Colonic mucosa (tissue), 4 donors: ENCODE measurements at places on chromosomes 1 and 21. TPM values are rescaled to one million over a fixed set of nuclear protein-coding genes. Genes with fewer than 3 reads are reported as not detected.

DNA sequence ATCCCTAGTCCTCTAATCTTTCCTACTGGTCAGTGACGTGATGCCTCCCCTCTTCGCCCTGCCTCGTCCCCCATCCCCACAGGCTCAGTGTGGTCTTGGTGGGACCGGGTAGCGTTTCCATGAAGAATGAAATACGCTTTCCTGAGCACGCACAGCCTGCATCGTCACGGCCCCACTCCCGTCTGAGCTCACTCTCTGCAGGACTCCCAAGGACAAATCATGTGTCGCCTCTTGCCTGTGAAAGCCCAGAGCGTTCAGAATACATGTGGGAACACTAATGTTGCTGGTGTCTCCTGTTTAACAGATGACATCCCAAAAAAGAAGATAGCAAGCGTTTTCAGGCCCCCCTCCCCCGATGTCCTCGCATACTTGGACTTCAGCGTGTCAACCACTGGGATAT, 49.2 kb downstream of the S100B start:
- DNase-seq: no peak

GRCh38 chr1:2054560-2054959, 4.3 kb downstream of the PRKCZ start:
- DNase-seq: no peak

GRCh38 chr1:8666389-8667167, 150.9 kb downstream of the RERE start:
- no peak for DNase-seq

- no peak for DNase-seq
Measured at GRCh38 chr1:217018648-217019047, 295.4 kb upstream of the ESRRG start.

DNA sequence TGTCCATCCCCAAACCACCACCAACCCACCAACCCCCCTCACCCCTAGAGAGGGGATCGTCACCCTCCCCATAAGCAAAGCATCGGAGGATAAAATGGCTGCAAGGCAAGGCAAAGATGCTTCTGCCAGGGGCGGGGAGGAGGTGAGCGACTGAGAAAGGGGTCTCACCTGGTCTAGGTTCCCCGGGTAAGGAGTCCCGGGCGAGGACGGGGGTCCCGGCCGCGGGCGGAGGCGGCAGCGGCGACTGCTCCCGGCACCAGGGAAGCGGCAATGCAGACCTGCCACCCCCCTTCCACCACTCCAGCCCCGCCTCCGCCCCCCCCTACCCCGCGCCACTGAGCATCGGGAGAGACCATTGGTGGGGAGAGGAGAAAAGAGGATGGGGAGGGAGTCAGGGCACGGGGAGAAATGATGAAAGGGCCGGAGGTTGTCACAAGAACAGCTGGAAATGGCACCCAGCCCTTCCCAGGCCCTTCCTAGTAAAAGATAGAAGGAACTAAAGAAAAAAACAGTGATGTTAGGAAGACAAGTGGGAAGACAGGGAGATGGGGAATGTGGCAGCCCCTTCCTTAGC, at the start of gene SV2A:
TSS of gene SV2A (minus strand) at position 274 of the 574 bp plus-strand sequence. CDS start 4,004 bp downstream, outside the sequence.
- no peak for DNase-seq

- no peak for DNase-seq
Measured at GRCh38 chr1:115317101-115318012, 20.7 kb downstream of the NGF start.

- no peak for DNase-seq
Measured at GRCh38 chr1:1666526-1666925, 7.7 kb upstream of the CDK11B start.

DNA sequence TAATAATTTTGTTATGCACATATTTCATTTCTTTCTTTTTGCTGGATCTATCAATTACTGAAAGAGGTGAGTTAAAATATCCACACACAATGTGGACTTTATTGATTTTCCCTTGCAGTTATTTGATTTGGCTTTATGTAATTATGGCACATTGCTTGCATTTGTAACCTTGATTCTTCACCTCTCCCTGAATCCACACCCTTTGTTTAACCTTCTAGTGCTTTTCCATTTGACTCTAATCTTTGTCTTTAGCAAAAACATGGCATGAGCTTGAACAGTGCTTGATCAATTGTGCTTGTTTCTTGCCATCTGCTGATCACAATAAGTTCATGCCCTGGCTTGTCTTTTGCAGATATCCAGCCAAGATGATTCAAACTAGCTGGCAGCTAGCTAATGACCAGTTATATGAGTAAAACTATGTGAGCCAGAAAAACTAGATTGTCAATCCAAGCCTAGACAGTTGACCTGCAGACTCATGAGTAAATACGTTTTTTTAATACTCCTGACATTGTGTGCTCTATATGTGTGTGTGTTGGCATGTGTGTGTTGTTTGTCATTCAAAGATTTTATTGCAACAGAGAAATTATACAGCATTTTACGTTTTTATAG, 899.2 kb downstream of the NCAM2 start:
- DNase-seq: no peak

- no peak for DNase-seq
Measured at GRCh38 chr1:3378411-3379208, 75.9 kb upstream of the ARHGEF16 start.

DNA sequence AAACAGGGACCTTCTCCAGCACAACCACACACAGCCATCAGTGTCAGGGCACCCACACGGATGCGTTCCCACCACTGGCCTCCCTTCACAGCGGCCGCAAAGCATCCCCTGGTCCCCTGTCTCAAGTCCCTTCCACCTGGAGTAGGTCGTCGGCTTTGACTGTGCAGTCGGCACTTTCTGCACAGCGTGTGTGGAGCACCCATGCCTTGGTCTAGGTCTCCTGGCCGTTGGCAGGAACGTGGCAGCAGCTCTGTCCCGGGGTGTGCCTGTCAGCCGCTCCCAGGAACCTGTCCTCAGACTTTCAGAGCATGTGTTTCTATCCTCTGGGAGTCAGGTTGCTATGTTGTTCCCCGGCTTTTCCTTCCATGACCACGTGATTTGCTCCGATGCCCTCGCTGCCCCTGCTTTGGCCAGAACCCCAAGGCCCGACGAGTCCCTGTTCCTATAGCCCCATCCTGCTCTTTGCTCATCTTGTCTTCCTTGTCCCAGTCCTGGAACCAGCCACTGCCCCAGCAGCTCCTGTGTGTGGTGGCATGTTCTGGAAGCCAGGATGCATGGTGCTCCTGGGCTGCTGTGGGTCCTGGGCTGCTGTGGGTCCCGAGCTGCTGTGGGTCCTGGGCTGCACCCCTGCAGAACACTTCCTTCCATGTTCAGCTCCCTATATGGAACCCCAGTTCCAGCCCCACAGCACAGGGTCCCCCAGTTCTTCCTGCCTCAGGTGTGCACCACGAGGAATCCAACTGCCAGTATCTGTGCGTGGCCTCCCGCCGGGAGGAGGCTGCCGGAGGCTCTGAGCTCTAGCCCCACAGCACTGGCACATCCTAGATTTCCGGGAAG, 84.2 kb upstream of the COL6A1 start:
- no peak for DNase-seq

GRCh38 chr1:23524716-23525401, 6.2 kb downstream of the E2F2 start:
- DNase-seq: peak; percentile 92

- peak; percentile 29 for DNase-seq
Measured at GRCh38 chr1:12052008-12052573, 11.0 kb upstream of the TNFRSF8 start.

DNA sequence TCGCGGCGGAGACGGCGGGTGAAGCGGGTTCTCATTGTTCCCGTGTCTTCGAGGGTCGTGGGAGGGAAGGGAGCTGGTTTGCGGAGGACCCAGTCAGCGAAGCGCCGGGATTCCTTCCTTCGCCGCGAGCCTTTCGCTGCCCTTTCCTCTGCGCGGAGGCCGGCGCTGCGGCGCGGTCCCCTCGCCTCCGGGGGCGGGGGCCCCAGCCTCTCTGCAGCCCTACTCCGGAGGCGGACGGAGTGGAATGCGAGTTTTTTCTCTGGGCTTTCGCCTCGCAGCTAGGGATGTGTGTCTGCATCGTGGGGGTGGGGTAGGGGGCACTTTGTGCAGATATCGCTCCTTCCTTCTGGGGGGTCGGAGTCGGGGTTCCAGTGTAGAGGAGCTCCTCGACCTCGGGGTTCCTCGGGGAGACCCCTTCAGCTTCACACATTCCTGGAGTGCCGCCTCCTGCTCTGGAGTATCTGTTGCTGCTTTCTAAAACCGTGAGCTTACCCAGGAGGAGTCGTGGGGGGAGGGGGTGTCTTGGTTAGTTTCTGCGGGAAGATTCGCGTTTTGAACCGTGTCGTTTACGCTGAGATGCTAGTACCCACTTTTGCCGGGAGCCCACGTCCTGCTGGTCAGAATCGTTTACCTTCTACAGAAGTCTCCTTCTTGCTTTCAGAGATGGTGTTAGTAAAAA, 595 bp downstream of the RNF2 start:
- peak; percentile 53 for DNase-seq

GRCh38 chr1:17498214-17498613, 41.3 kb upstream of the ARHGEF10L start:
- DNase-seq: peak; percentile 57

DNA sequence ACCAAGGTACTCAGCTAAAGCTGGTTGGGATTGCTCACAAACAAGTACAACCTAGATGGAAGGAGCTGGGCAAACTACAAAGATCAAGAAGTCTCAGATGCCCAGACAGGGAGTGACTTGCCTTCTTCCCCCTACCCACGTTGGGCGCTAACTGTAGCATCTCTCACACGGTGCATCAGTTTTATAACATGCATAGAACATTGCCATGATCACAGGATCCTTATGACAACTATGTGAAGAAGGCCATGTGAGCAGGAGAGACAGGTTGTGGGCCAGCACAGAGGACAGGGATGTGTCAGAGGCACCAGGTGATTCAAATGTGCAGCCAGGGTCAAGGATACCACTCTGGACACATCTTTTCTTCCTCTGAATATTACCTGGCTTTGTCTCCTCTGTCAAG, 28.3 kb upstream of the CYP4B1 start:
- no peak for DNase-seq

- peak; percentile 16 for DNase-seq
Measured at GRCh38 chr1:18531503-18531845, 50.7 kb downstream of the KLHDC7A start.

DNA sequence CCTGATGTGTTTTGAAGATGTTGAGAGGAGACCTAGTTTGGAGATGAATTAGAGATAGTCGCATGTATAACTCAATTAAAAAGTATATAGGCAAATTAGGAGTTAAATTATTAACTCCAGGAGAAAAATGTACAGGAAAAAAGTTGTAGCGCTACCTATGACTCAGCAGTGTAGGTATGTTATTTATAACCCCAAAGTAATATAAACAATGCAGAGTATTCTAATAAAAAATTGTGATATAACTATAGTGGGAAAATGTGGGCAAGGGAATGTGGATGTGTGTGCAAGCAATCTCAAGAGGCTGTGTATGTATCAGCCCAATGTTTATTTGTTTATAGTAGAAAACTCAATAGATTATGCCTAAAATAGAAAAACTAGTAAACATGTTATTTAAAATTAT, 144.5 kb downstream of the BRINP2 start:
- no peak for DNase-seq

DNA sequence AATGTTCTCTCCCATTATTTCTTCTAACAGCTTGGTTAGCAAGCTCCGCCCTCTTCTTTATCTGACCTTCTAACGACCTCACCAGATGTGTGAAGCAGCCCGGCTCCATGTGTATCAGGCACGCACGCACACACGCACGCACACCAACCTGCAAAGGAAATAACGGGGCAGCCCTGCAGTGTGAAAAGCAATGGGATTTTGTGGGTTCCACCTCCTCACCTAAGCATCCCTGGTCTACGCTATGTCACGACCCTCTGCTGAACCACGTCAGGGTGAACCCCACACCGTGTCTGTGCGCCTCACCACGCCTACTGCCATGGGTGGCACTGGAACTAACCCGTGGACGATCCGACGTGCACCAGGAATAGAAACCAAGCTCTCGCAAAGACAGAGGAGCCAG, 10.4 kb downstream of the SSU72 start:
- no peak for DNase-seq

- no peak for DNase-seq
Measured at GRCh38 chr1:180310095-180310494, 80.0 kb downstream of the LHX4 start.

DNA sequence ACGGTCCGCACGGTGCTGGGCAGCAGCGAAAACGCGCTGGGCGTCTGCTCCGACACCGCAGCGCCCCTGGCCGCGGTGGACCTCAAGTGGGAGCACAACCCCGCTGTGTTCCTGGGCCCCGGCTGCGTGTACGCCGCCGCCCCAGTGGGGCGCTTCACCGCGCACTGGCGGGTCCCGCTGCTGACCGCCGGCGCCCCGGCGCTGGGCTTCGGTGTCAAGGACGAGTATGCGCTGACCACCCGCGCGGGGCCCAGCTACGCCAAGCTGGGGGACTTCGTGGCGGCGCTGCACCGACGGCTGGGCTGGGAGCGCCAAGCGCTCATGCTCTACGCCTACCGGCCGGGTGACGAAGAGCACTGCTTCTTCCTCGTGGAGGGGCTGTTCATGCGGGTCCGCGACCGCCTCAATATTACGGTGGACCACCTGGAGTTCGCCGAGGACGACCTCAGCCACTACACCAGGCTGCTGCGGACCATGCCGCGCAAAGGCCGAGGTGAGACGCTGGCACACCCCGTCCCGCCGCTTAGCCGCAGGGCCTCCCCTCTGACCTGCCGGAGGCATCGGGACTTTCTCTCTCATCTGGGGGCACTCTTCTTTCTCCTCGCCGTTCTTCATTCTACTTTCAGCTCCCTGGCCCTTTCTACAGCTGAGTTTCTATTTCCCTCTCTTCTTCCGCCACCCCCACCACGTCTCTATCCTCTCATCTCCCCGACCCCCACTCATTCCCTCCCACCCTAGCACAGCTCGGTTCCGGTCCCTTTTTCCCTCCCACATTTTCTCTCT, 1.0 kb downstream of the NPR1 start:
- DNase-seq: no peak

GRCh38 chr1:206985162-206985749, 15.0 kb upstream of the FCAMR start:
- no peak for DNase-seq

- DNase-seq: no peak
Measured at GRCh38 chr1:211601982-211602670, 23.2 kb upstream of the SLC30A1 start.

- DNase-seq: no peak
Measured at GRCh38 chr21:34611528-34611927, 3.4 kb downstream of the RCAN1 start.

EPHA8 gene
- total RNA-seq: not detected

FCGR2B gene
- 8.9 TPM for total RNA-seq

CFAP45 gene
- total RNA-seq: 0.30 TPM

LRRIQ3 gene
- total RNA-seq: 0.16 TPM

MEF2D gene
- 32.3 TPM for total RNA-seq

HSPA6 gene
- total RNA-seq: 3.6 TPM

GPR25 gene
- 0.19 TPM for total RNA-seq

PPIAL4G gene
- total RNA-seq: not detected
